Panc1 (cell line): ENCODE measurements at places on chromosomes 4 and X. TPM values are rescaled to one million over a fixed set of nuclear protein-coding genes. Genes with fewer than 3 reads are reported as not detected.

DNA sequence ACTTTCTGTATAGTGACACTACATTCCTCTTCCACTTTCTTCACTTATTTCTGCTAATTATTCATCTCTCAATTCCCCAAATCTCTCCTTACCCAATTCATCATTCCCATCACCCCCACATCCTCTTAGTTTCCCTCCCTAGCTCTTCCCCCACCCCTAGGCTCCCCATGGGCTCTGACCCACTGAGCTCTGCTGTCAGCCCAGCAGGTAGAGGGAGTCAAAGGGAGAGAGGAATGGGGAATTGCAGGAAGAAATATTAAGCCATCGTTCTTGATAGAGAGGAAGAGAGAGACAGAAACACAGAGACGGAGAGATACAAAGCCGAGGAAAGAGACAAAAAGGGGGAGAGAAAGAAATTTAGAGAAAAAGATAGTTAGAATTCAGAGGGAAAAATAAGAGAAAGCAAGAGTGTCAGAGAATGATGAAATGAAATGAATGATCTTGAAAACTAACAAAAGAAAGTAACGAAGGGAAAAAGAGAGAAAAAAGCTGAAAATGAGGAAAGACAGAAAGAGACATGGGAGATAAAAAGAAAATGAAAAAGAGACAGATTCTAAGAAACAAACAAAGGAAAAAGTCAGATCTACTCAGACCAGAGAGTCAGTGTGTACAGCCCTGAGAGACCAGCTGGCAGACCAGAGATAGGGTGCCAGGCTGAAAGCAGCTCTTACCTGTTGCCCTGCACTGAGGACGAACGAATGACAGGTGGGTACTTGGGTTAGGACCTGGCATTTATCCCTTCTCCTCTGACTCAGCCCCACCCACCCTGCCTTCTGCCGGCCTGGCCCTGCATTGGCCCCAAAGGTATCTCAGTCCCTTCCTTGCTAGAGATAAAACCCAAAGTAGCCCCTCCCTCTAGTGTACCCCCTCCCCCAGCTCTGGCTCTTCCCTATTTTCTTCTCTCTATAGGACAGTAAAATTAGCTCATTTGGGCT is at the start of gene ALAS2:
Gene ALAS2 (minus strand): TSS at position 707 of the 935 bp plus-strand sequence. CDS start 4,977 bp downstream, outside the sequence.
- H3K27me3 ChIP-seq, result no peaks in the 10 kb centered on the region
- no peak for DNase-seq
- no peak within 1 kb of the TSS for H3K4me3 ChIP-seq
- H3K36me3 ChIP-seq, result no peaks in the 10 kb centered on the region
- no peak within 1 kb of the TSS for H3K27ac ChIP-seq

DNA sequence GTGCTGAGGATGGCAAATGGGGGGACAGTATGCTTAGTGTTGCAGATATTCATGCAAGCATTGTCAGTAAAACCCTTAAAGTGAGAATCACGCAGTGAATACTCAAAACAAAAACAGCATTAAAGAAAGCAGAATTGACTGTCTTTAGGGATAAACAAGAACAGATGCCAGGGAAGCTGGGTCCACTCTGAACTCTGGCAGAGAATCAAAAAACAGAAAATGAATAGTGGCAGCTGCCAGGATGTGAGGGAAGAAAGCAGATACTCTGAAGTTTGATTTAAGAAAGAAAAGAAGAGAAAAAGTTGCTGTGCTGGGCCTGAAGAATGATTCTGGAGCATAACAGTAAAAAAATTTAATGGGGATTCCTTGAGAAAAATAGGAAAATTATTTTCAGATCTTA is 131.5 kb downstream of the GABRA2 start:
- no peaks in the 10 kb centered on the region for H3K36me3 ChIP-seq

GRCh38 chr4:53484911-53485657 is 106.2 kb downstream of the LNX1 start:
- H3K4me1 ChIP-seq, result no peaks in the 10 kb centered on the region
- no peak overlapping the region for H3K27ac ChIP-seq
- H3K4me3 ChIP-seq, result no peak overlapping the region
- no peaks in the 10 kb centered on the region for H3K36me3 ChIP-seq
- DNase-seq, result no peak

- H3K36me3 ChIP-seq, result no peaks in the 10 kb centered on the region
- no peak for DNase-seq
- no peaks in the 10 kb centered on the region for H3K27me3 ChIP-seq
- no peaks in the 10 kb centered on the region; the same call in 1 of the 2 replicates for H3K4me1 ChIP-seq
- no peak overlapping the region for H3K27ac ChIP-seq
Measured at GRCh38 chr4:183335369-183335940, 13.2 kb upstream of the CLDN24 start.

DNA sequence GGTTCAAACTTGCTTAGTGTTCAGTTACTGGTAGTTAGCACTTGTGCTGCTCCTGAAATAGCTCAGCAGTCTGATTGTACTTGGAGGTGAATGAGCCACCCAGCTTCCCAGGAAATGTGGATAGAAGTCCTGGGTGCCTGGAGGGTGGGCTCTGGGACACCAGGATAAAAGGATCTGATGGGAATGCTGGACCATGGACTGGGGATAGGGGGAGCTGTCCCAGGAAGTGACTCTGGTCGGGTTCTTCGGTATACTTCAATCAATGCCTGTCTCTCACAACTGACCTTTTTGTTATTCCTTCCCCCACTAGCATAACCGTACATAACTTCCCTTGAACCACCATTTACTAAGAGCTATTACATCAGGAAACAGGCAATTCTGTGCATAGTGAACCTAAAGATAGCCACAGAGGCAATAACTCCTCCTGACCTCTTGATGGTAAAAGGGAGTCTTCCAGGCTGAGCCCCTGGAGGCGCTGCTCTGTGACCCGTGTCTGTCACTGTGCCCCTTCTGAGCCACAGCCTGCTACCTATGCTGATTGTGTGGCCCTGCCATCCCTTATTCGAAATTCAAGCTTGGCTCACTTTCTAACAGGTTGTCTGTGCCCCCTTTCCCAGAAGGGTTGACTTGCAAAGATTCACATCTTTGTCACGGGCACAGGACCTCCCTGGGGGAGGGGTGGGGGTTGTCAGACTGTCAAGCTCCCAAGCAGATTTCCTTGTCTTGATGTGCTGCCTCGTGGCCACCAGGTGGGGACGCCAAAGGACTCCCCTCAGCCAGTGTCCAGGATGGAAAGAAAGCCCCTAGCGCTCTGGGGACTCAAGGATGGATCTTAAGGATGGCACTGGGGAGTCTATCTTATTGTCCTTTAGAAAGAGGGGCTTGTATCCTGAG is 24.5 kb upstream of the WDR1 start:
- H3K27ac ChIP-seq, result no peak overlapping the region
- no peaks in the 10 kb centered on the region for H3K4me1 ChIP-seq
- H3K36me3 ChIP-seq, result no peaks in the 10 kb centered on the region
- peaks cover 2% of the 10 kb centered on the region; the same call in 1 of the 2 replicates for H3K27me3 ChIP-seq

DNA sequence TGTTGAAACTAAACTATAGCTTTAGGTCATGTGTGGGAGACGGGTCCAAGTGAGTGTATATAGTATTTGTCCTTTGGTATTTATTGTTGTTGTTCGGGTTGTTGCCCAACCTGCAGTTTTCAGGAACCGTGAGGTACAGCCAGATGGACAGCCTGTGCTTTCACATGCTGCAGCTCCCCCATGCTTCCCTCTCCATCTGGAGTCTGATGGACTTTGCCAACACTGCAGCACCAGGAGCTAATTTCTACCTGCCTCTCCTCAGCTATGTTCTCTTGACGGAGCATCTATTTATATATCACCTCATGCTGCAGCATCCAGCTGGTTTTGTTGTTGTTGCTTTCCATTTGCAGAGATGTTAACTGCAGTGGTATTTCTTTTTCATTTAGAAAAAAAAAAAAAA is 80.1 kb downstream of the TLL1 start:
- DNase-seq, result no peak
- no peaks in the 10 kb centered on the region for H3K36me3 ChIP-seq
- no peaks in the 10 kb centered on the region for H3K27me3 ChIP-seq

DNA sequence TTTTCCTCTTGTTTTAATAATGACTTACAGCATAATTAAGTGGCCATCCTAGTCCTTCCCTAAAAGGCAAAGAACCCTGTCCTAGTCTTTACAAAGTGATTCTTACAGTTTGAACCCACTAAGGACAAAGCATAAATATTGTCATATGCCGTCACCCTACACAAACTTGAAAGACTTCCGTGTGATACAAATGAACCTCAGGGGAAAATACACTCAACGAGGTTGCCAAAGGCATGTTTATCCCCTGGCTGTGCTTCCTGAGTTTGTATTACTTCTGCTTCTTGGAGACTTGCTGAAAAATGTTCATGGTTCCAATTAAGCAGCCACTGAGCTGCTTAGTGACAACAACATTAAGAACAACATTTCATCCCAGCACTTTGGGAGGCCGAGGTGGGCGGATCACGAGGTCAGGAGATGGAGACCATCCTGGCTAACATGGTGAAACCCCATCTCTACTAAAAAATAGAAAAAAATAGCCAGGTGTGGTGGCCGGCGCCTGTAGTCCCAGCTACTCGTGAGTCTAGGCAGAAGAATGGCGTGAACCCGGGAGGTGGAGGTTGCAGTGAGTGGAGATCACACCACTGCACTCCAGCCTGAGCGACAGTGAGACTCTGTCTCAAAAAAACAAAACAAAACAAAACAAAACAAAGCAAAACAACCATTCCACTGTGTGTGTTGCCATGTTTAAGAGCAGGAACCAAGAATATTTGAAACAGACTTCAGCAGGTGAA is 16.2 kb downstream of the RASSF6 start:
- no peaks in the 10 kb centered on the region for H3K27me3 ChIP-seq
- H3K36me3 ChIP-seq, result no peaks in the 10 kb centered on the region
- H3K27ac ChIP-seq, result no peak overlapping the region
- DNase-seq, result no peak
- no peak overlapping the region for H3K4me3 ChIP-seq
- H3K4me1 ChIP-seq, result no peaks in the 10 kb centered on the region

CTAG1A gene
- not detected for total RNA-seq

IL15 gene
- 2.7 TPM for total RNA-seq

CXCL8 gene
- total RNA-seq, result 0.82 TPM

CPEB2 gene
- 7.2 TPM for total RNA-seq

PNMA6F gene
- not detected for total RNA-seq

RAB39B gene
- 2.0 TPM for total RNA-seq

DNAJB14 gene
- 41.5 TPM for total RNA-seq

MAP7D2 gene
- 7.6 TPM for total RNA-seq
